NCI-H345 (cell line): ENCODE measurements at places on chromosomes 5 and 9.

GRCh38 chr5:87899208-87899661, 369.4 kb downstream of the TMEM161B start:
- no peak for DNase-seq

DNA sequence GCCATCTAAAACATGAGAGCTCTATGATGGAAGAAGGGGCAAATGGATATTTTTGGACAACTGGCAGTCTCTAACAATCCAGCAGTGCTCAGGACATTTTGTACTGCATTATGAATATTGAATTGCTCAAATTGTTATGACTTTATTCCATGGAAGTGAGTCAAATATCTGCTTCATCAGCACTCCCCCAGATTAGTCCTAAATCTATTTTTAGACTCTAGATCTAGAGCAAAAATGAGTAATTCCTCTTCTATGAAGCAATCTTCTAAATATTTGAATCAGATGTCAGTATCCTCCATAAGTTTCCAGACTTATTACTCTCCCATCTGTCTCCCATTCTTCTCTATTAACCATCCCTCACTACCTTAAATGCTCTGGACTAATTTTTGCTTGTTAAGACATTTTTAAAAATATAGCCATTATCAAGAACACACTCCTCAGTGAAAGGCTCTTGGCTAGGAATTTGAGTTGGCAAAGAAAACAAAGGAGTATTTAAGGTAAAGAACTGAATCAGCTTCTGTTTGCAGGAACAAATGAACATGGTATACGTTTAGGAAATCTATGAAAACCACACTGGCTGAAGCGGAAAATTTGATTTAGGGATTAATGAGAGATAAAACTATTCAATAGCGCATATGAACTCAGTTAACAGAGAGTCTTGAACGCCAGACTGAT, 300.9 kb downstream of the MCTP1 start:
- no peak for DNase-seq

- DNase-seq, result no peak
Observed at GRCh38 chr9:127131871-127132270, 9.4 kb upstream of the ANGPTL2 start.

- DNase-seq, result no peak
Observed at GRCh38 chr5:131260895-131261294, 3.0 kb upstream of the CDC42SE2 start.

DNA sequence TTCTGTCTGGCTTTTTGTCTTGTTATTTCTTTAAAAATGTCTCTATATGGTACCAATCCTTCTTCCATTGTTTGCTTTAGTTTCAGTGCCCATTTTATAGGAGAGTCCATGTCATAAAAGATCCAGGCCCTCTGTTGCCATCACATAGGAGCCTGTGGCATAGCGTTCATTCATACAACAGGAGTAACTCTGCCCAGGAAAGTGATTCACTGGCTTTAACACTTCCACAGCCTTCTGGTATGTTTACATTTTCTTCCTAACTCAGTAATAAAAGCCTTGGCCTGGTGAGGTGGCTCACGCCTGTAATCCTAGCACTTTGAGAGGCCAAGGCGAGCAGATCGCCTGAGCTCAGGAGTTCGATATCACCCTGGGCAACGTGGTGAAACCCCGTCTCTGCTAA, 519.3 kb upstream of the PTGER4 start:
- DNase-seq, result no peak

GRCh38 chr5:132905938-132906337, 32.5 kb downstream of the LEAP2 start:
- DNase-seq, result peak; percentile 1

DNA sequence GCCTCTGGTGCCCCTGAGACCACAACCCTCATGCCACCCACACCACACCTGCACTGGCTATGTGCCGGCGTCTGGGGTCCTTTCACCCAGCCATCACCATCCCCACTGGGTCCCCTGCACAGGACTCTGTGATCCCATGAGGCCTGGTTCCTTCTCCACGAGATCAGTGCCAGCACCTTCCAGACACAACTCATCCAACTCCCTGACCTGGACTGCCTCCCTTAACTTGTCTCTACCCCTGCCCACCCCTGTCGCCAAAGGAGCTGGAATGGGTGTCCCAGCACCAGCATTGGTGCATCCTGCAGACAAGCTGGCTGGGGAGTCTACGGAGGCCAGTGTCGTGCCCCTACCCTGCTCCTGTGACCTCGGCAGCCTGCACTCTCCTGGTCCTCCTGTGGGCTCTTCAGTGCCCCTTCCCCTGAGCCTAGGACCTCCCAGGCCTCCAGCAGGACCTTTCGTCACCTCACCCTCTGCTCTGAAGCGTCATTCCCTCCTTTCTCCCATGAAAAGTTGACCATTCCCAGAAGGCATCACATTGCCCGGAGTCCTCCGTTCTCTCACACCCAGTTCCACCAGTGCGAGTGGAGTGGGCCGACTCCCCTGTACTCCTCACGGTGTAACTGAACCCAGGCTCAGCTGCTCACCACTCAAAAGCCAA, 87.7 kb downstream of the NSUN2 start:
- no peak for DNase-seq

DNA sequence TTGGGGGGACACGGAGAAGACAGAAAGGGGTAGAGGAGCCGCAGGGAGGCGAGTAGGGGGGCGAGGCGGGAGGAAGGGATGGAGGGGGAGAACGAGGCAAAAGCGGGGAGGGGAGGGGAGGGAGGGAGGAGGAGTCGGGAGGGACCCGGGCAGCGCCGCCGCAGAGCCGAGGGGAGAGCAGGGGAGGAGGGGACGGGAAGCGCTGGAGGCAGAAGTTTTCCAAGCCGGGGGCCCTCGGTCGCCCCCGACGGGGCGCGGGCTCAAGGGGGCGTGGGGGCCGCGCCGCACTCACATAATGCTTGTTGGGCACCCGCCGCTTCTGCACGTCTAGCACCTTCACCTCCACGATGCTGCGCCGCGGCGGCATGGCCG, 353 bp downstream of the SH3PXD2B start:
- peak; percentile 49 for DNase-seq

GRCh38 chr9:100355561-100355960, 2.8 kb upstream of the TEX10 start:
- peak; percentile 52 for DNase-seq

DNA sequence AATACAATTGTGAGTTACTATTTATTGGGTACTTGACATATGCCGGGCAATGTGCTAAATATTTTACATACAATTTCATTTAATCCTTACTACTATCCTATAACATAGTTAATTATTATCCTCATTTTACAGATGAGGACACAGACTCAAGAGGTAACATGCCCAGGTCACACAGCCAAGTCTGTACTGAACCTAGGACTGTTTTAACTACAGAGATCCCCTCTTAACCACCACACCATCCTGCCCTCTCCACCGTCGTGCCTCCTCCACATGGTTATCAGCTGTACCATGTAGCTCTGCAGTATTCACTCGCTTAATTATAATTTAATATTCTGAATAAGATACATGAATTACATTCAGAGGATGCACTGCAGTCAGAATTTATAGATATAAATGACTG, 5.3 kb downstream of the RAB14 start:
- no peak for DNase-seq

DNA sequence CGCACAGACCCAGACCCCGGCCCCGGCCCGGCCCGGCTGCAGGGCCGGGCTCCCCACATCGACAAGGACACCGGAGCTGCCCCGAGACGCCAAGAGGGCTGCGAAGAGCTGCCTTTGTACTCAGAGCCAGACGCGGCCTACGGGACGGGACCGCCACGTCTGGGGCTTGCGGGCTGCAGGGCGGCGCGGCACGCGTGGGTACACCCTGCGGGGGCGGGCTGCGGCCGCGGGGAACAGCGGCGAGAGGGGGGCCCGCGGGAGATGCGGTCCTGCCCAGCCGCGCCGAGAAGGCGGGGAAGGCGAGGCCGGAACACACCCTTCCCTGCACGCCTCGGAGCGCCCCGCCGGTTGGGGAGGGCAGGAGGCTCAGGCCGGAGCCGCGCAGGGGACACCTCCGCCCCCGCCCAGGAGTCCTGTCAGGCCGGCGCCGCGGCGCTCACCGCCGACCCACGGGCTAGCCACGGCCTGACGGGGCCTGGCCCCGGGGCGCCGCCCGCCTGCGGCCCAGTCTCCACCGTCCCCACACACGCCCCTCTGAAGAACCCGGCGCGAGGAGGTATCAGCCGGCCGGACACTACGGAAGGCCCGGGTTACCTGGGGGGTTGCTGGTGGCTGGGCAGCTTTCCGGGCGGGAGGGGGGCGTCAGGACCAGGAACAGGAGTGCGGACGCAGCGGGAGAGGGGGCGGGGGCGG, 478 bp downstream of the RAB14 start:
- peak; percentile 13 for DNase-seq

GRCh38 chr5:33891788-33892619, at the start of gene ADAMTS12:
Gene ADAMTS12 (minus strand): TSS chr5:33891990. CDS start chr5:33891856, 134 bp downstream.
- no peak for DNase-seq

DNA sequence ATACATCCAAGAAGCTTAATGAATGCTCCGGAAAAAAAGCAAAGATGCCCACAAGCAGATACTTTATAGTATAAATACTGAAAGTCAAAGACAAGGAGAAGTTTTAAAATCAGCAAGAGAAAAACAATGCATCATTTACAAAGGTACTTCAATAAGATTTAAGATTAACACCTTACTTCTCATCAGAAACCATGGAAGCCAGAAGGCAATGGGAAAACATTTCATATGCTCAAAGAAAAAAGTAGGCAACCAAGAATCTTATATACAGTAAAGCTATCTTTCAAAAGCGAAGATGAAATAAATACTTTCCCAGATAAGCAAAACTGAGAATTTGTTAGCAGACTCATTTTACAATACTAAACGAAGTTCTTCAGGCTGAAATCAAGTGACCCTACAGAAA, 51.1 kb downstream of the ABHD17B start:
- no peak for DNase-seq

- no peak for DNase-seq
Observed at GRCh38 chr5:133905424-133905823, 63.0 kb downstream of the C5orf15 start.

GRCh38 chr9:91047993-91048607, 246.5 kb downstream of the SYK start:
- DNase-seq, result no peak

- DNase-seq, result peak; percentile 77
Observed at GRCh38 chr5:53480416-53481158, at the start of gene FST. Gene FST (plus strand): TSS chr5:53480629. CDS start chr5:53480792, 163 bp downstream.

DNA sequence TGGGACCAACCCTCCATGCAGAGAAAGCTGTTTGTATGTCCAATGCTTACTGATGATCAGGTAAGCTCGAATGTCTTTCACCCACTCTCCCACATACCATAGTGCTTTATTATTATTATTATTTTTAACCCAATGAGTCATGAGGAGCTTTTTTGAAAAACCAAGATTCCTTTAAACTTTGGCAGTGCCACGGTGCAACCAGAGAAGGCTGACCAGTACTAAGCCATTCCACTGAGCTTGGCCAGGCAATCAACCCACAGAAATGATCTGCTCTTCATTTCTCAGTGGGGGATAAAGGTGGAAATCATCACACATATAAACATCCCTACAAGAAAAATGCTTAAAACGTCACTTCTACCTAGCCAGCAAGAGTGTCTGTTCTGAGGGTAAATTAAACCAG, 35.5 kb downstream of the JAKMIP2 start:
- no peak for DNase-seq

DNA sequence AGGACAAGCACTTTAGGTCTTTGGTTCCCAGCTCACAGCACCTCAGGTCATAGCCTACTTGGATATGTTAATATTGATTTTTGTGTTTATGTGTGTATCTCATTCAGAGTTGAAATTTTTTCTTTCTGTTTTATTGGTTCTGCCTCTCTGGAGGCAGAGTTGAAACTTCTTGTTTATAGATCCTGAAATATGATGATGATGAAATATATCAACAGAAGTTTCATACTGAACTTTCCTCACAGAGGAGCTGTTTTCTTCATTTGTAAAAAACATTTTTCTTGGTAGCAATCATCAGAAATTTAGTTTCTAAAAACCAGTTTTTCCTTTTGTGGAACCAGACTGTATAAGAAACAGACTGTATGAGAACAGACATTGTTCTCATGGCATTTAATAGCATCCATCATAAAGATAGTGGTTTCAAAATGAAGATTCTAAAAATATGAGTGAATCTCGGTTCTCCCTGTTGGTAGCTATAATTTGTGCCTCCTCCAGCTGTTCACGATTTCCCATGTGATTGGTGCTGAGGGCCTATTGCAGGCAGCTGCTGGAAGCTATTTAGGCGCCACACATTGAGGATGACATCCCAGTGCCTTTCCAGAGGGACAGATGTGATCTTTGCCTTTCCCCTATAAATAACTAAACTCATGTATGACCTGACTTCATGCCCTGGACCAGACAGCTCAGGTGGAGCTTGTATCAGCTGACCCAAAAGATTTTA, 39.5 kb upstream of the CFAP157 start:
- DNase-seq, result no peak

- no peak for DNase-seq
Observed at GRCh38 chr5:146193285-146193684, 10.1 kb upstream of the RBM27 start.

DNA sequence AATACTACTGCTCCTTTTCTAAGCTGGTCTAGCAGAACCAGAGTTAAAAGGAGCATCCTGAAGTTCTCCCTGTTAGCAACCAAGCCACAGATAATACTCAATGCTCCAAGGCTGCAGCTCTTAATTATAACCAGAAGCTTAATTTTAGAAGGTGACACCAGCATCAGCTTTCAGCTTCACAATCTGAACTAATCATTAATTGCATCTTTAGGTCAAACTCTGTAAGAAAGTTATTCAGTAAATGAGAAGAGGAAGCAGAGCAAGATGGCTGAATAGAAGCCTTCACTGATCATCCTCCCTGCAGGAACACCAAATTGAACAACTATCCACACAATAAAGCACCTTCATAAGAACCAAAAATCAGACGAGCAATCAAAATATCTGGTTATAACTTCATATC, 38.5 kb downstream of the APBA1 start:
- no peak for DNase-seq

DNA sequence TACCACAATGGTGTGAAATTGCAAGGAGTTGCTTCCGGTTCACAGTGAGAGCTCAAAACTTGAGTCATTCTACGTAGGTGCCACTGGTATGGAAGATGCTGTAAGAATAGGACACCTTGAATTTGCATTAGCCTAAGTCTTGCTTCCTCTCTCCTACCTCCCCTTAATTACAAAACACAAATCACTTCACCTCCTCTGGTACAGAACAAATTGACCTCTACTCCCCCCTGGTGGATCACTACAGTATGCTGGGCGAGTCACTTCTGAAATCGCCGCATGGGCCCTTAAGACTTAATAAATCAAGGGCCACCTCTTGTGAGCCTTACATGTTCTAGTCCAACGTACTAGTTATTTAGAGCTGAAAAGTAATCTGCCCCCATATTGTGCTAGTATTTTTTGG, 145.3 kb upstream of the SMARCA2 start:
- DNase-seq, result peak; percentile 25

DNA sequence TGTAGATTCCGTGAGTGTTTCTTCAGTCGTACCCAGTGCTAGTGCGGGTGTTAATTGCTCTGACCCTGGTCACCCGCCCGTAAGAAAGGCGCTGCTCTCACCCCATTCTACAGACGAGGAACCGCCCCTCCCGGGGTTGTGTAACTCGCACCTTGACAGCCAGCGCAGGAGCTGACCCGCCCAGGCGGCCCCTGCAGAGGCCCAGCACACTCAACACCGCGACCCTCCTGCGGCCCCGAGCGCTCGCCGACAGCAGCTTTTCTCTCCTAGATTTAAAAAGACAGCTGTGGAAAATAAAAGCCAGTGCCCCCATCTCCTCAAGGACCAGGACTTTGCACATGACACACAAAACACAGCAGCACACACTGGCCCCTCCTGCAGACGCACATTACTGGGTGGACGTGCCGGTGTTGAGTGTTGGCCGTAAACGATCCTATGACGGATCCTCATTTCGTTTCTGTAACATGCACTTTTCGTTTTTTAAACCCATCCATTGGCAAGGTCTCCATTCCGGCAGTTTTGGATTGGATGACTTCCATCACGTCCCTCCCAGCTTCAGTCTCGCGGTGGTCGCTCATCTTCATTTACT, 22.9 kb downstream of the OR2V2 start:
- no peak for DNase-seq

- DNase-seq, result peak; percentile 64
Observed at GRCh38 chr5:61330845-61331406, 1.1 kb upstream of the ZSWIM6 start.
